Stimulated activated CD8-positive, alpha-beta memory T cell treated with anti-CD3 and anti-CD28 coated beads, Interleukin-2, amount 100 ng/mL, for 48 hours (primary cell): ENCODE measurements at places on chromosomes 7 and 10.
A peak's percentile ranks its signal among the peaks of the same experiment; 100 is the strongest.

DNA sequence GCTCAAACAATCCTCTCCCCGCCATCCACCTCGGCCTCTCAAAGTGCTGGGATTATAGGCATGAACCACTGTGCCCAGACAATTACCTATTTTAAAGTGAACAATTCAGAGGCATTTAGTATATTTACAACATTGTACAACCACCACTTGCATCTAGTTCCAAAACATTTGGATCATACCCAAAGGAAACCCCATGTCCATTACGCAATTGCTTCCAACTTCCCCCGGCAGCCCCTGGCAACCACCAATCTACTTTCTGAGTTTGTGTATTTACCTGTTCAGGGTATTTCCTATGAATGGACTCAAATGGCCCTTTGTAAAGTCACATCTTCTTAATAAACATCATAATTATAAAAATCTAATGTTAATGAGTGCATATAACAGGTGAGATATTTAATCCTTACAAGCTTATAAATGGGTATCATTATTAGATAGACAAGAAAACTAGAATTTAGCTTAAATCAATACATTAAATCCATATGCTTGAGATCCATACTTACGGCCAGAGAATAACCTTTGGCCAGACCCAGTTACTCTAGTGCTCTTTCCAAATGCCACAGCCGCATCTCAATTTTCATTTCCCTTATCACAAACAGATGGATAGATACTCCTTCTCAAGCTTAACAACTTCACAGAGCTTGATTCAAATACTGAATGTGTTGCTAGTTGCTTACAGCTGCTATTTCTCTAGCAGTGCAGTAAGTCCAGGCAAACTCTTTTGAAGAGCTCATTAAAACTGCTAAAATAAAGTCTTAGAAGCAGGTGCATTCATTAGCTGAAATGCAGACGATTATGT, 133.4 kb upstream of the MKLN1 start:
- no peak for DNase-seq

GRCh38 chr7:26199301-26200037, 1.1 kb downstream of the HNRNPA2B1 start:
- peak; percentile 47 for DNase-seq

DNA sequence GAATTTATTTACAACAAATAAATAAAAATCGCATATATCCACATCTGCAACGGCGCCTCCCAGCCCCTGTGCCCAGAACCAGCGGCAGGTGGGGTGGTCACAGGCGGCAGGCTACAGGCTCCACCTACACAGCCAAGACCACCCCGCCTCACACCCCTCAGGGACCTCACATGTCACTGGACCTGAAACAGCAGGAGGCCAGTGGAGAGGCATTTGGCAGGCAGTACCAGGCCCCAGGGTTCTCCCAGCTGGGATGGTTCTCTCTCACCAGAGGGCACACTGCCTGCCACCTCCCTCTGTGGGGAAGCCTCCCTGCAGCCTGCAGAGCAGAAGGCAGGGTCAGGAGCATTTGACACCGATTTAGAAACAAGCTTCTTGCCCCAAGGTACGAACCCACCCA, 81.5 kb downstream of the MAD1L1 start:
- DNase-seq, result no peak

DNA sequence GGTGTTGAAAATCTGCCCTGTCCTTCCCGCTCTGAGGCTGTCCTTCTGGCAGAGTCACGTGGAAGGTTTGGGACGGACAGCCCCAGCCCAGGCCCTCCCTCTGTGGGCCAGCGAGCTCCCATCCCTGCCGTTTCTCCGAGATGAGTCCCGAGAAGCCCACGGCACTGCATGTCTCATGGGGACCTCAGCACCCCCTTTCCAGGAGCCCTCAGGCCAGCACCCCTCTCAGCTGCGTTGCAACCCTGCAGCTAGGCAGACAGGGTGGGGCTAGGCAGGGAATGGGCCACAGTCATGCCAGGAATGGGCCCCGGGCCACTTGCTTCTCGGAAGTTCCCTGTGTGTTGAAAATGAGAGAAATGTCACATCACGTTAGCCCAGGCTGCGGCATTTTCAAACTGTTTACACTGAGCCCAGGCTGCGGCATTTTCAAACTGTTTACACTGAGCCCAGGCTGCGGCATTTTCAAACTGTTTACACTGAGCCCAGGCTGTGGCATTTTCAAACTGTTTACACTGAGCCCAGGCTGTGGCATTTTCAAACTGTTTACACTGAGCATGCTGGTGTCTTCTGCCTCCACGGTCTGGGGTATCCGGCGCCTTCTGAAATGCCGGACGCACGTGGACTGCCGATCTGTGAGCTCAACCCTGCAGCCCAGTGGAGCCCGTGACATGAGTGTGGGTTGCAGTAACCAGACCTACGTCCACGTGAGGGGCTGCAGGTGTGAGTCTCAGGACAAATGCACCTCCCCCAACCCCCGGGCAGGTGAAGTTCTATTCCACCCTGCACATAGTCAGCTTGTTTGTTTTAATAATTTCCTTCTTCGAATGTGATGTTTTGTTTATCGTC, 42.6 kb downstream of the FAM20C start:
- no peak for DNase-seq

GRCh38 chr10:9688711-9689110, 1329.0 kb upstream of the CELF2 start:
- no peak for DNase-seq

DNA sequence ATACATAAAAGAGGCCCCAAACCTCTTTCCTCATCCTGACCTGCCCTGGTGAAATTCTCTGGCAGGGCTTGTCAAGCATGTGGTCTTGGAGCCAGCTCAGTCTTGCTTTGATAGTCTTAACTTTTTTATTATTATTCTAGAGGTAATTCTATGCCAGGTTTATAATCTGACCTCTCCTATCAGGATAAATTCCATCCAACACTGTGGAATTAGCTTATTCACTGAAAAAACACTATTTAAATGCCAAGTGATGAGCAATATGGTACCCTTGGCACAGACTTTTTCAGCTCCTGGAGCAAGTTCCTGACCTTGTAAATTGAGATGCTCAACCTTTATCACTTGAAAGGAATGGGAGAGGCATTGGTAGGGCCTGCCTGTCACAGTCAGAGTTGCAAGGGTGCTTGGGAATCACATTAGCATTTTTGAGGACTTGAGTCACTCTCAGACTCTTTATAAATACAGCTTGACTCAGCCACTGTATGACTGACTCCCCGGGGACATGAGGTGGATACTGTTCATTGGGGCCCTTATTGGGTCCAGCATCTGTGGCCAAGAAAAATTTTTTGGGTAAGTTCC, at the start of gene CPA4:
Gene CPA4 (plus strand): TSS at position 480 of the 576 bp plus-strand sequence. CDS start 20 bp downstream, at position 500.
- DNase-seq, result no peak

GRCh38 chr10:31490858-31491504, 172.0 kb downstream of the ZEB1 start:
- DNase-seq, result no peak

DNA sequence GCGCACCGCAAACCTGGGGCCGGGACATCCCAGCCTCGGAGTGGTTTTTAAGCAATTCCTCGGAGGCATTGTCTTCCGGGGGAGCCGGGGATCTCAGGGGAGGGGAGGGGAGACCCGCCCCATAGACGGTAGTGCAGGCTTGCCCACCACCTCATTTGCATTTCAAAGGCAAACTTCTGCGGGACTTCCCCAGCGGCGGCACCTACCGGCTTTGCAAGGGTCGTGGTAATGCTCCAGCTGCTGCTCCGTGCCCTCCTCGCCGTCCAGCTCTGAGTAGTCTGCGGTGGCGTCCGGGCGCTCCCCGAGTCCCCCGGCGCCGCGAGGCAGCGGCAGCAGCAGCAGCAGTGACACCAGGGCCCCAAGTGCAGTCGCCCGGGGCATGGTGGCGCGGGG, 425 bp downstream of the TLL2 start:
- DNase-seq, result no peak

- no peak for DNase-seq
Observed at GRCh38 chr10:99930731-99931550, 78.8 kb downstream of the DNMBP start.

GRCh38 chr7:105210721-105211205, 178.0 kb downstream of the SRPK2 start:
- DNase-seq, result no peak

DNA sequence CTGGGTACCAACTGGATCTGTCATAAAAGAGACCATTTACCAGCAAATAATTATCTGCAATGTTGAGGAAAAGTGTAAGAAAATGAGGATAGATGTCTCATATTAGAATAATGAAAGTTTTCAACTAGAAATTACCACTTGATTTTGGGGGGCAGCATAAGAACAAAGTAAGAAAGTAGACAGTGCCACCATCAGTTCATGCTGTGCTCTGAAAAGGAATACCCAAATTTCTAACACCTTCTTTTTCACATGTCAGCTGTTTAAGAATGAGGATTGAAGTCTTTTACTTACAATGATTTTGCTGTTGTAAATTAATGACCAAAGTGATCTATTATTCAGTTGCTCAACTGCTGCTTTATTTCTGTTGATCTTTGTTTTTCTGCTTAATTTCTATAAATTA, 578.3 kb downstream of the ETV1 start:
- no peak for DNase-seq

GRCh38 chr10:113053881-113054280, 103.8 kb downstream of the TCF7L2 start:
- DNase-seq, result no peak

- DNase-seq, result no peak
Observed at GRCh38 chr7:51029701-51030191, 247.1 kb upstream of the GRB10 start.
